ENCODE measurements at places on chromosomes 3 and 15. TPM values are rescaled to one million over a fixed set of nuclear protein-coding genes. Genes with fewer than 3 reads are reported as not detected.

The SLC2A2 gene
- total RNA-seq = not detected

The CXCR6 gene
- total RNA-seq = 0.36 TPM

The TMIE gene
- 0.60 TPM for total RNA-seq

GRCh38 chr3:194756791-194757325, 71.2 kb downstream of the FAM43A start:
- ATAC-seq = peak; percentile 31

GRCh38 chr3:195847055-195847950, 35.6 kb upstream of the MUC4 start:
- no peak for ATAC-seq
